ENCODE measurements at places on chromosomes 12 and 14. TPM values are rescaled to one million over a fixed set of nuclear protein-coding genes. Genes with fewer than 3 reads are reported as not detected.
A peak's percentile ranks its signal among the peaks of the same experiment; 100 is the strongest.

Gene PYGL
- total RNA-seq: 1.6 TPM

Gene CCDC60
- not detected for total RNA-seq

Gene CEBPE
- total RNA-seq: 0.34 TPM

Gene INHBE
- total RNA-seq: 1.7 TPM

- no peaks in the 10 kb centered on the region for H3K36me3 ChIP-seq
- no peaks in the 10 kb centered on the region for H3K27me3 ChIP-seq
- H3K4me3 ChIP-seq: no peak overlapping the region
- peak overlapping the region; percentile 31 for H3K27ac ChIP-seq
These were observed 3.8 kb downstream of the CBLN3 start for GRCh38 chr14:24425704-24426103.

DNA sequence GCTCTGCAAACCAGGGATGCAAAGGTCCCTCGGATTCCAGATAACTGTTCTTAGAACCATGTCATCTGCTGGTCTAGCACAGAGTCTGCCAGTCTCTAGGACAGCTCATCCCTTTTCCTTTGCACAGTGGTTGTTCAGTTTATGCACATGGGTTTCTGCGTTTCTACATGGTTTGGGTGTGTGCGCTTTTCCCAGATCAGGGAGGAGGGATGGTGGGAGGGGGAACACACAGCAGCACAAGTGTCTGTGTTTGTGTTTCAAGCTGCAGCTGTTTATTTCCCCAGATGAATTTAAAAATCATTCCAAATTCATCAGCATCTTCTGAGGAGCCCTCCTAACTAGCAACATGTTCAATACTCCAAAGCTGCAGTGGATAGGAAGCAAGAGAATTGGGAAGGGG lies 45.4 kb downstream of the ANO2 start:
- no peaks in the 10 kb centered on the region for H3K36me3 ChIP-seq
- H3K27ac ChIP-seq: no peak overlapping the region
- DNase-seq: no peak

DNA sequence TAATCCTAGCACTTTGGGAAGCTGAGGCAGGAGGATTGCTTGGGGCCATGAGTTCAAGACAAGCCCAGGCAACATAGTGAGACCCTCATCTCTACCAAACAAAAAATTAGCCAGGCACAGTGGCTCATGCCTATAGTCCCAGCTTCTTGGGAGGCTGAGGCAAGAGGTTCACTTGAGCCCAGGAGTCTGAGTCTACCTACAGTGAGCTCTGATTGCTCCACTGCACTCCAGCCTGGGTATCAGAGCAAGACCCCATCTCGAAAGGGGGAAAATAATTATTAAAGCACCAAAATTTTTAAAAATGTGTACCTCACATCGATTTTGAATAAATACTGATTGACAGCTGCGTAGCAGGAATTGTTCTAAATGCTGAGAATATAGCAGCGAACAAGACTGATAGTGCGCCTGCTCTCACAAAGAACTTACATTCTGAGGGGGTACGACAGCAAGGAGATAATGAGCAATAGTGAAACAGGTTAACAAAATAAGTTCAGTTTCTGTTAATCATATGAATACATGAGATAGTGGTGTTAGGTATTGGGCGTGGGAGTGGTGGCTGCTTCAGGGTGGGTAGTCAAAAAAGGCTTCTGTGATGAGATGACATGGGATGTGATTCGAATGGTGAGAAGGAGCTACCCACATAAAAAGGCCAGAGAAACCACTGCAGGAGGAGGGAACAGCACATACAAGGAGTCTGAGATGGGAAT lies 19.6 kb downstream of the HCFC2 start:
- H3K27me3 ChIP-seq: no peaks in the 10 kb centered on the region
- peak; percentile 75 for DNase-seq
- H3K36me3 ChIP-seq: peaks cover 21% of the 10 kb centered on the region
- H3K27ac ChIP-seq: no peak overlapping the region

GRCh38 chr14:61033054-61033453 lies 52.0 kb downstream of the SLC38A6 start:
- H3K27me3 ChIP-seq: no peaks in the 10 kb centered on the region
- H3K36me3 ChIP-seq: no peaks in the 10 kb centered on the region
- no peak for DNase-seq
- H3K4me1 ChIP-seq: peaks cover 6% of the 10 kb centered on the region
- no peak overlapping the region for H3K4me3 ChIP-seq

- peaks cover 22% of the 10 kb centered on the region for H3K4me1 ChIP-seq
- peak within 1 kb of the TSS; percentile 77 for H3K4me3 ChIP-seq
- peak; percentile 24 for DNase-seq
- peak within 1 kb of the TSS; percentile 90 for H3K27ac ChIP-seq
- H3K36me3 ChIP-seq: no peaks in the 10 kb centered on the region
These were observed at the start of gene BCL2L14 for GRCh38 chr12:12070674-12071656. TSS of gene BCL2L14 (plus strand) at chr12:12070939. CDS start at chr12:12079306, 8,367 bp downstream.

- peak overlapping the region; percentile 94 for H3K4me3 ChIP-seq
- H3K27me3 ChIP-seq: no peaks in the 10 kb centered on the region
- DNase-seq: no peak
- H3K27ac ChIP-seq: peak overlapping the region; percentile 56
These were observed 1.0 kb upstream of the KRAS start for GRCh38 chr12:25251769-25252168.

GRCh38 chr12:72281126-72281525 lies 9.0 kb downstream of the TRHDE start:
- no peak overlapping the region for H3K4me3 ChIP-seq
- H3K36me3 ChIP-seq: no peaks in the 10 kb centered on the region
- H3K27ac ChIP-seq: no peak overlapping the region
- no peaks in the 10 kb centered on the region for H3K4me1 ChIP-seq
- peaks cover 8% of the 10 kb centered on the region for H3K27me3 ChIP-seq
- no peak for DNase-seq

GRCh38 chr14:90512329-90512991 lies 115.6 kb downstream of the CALM1 start:
- no peak overlapping the region for H3K4me3 ChIP-seq
- H3K4me1 ChIP-seq: peaks cover 6% of the 10 kb centered on the region
- DNase-seq: no peak
- peaks cover 17% of the 10 kb centered on the region for H3K27me3 ChIP-seq
- H3K27ac ChIP-seq: no peak overlapping the region

DNA sequence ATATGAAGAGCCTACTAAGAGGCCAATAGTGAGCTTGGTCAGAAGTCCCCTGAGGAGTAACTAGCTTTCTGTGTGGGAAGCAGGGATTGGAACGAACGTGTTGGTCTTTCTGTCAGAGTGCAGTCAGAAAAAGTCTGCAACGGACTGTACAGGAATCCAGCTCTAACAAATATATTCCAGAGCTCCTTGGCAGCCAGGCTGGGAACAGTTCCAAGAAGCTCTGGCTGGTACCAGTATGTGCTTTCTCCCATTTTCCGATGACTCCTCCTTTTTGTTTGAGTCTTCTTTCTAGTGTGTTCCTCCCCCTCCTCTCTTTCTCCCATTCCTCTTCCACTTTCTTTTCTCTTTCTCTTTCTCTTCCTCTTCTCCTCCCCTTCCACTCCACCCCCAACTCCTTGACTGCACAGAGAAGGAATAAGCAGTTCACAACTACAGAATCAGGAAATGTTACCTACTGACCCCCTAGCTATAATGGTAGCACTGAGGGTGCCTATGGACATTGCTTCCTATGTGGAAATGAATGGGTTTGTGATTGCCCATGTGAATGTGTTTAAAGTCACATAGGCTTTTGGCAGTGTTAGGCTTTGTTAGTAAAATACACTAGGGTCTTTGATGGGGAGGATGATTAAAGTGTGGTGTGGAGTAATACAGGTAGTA lies 59.9 kb downstream of the TTLL5 start:
- H3K36me3 ChIP-seq: peaks cover 32% of the 10 kb centered on the region
- no peaks in the 10 kb centered on the region for H3K27me3 ChIP-seq
- no peaks in the 10 kb centered on the region for H3K4me1 ChIP-seq
- no peak for DNase-seq

- H3K4me1 ChIP-seq: no peaks in the 10 kb centered on the region
- H3K27me3 ChIP-seq: peaks cover 7% of the 10 kb centered on the region
- H3K36me3 ChIP-seq: no peaks in the 10 kb centered on the region
- H3K27ac ChIP-seq: no peak overlapping the region
These were observed 125.5 kb downstream of the NT5DC3 start for GRCh38 chr12:103715494-103715893.

- H3K27ac ChIP-seq: no peak overlapping the region
- no peak overlapping the region for H3K4me3 ChIP-seq
- peaks cover 12% of the 10 kb centered on the region for H3K36me3 ChIP-seq
- DNase-seq: no peak
- H3K27me3 ChIP-seq: no peaks in the 10 kb centered on the region
These were observed 14.4 kb downstream of the CLSTN3 start for GRCh38 chr12:7144414-7145120.

DNA sequence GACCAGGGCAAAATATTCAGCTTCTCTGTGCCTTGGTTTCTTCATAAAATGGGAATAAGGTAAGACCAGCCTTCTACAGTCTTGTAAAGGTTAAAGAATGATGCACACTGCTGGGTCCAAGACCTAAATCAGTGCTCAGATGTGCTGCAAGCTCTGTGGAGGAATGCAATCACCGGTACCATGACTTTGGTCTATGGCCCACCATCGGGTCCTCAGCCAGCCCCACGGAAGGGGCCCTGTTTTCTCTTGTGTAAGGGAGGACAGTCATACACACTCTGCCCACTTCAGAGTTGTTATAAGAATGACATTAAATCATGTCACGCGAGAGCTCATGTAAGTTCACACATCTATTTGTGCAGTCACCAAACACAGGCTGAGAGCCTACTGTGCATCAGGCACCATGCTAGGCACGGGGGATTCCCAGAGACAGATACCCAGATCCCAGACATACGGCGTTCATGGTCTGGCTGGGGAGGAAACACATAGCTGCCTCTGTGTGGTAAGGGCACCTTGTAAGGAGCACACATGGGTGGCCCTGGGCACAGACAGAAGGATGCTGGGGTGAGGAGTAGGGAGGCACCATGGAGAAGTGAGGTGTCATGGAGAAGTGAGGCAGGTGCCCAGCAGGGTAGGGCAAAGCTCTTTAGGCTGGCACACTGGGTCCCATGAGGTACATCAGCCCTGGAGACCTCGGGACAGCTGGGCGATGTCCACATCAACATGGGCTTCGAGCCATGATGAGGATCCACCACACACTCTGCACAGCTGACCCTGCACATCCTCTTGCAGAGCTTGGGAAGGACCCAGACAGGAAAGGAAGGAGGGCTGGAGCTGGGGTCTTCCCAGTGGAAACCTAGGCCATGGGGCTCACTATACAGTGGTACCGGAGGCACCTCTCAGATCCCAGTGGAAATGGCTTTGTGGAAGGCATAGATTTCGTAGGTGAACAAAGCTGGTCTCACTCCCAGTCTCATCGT lies 190.4 kb upstream of the DIO3 start:
- no peak overlapping the region for H3K4me3 ChIP-seq
- peaks cover 4% of the 10 kb centered on the region for H3K27me3 ChIP-seq

DNA sequence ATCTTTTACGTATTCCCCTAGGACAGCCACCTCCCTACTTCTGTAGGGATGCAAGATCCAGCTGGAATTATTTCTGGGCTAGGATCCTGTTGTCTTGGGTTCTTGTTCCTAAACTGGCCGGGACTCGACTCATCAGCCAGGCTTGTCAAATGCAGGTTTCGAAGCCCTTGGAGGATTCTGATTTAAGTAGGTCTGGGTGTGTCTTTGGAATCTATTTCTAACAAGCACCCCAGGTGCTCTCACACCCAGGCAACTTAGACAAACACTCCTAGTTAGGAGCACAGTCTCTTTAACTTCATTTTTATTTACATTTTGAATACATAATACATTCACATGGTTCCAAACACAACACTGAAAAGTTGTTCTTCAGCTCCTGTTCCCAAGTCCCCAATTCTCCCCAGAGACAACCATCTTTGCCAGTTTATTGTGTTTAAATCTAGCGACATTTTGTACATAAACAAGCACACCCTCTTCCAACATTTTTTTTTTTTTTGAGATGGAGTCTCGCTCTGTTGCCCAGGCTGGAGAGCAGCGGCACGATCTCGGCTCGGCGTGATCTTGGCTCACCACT lies 20.9 kb downstream of the MORN3 start:
- peaks cover 17% of the 10 kb centered on the region for H3K4me1 ChIP-seq
- DNase-seq: no peak
- peaks cover 10% of the 10 kb centered on the region for H3K36me3 ChIP-seq
- H3K27me3 ChIP-seq: no peaks in the 10 kb centered on the region
- H3K4me3 ChIP-seq: no peak overlapping the region

- H3K4me1 ChIP-seq: peaks cover 24% of the 10 kb centered on the region
- H3K36me3 ChIP-seq: no peaks in the 10 kb centered on the region
- no peak overlapping the region for H3K4me3 ChIP-seq
These were observed 7.6 kb downstream of the KRT85 start for GRCh38 chr12:52359621-52360061.

All from activated CD8-positive, alpha-beta T cell treated with anti-CD3 and anti-CD28 coated beads for 36 hours (primary cell).